CD4-positive, alpha-beta T cell treated with Interferon gamma for 1 hour (primary cell): ENCODE measurements at places on chromosomes 13 and 19.

DNA sequence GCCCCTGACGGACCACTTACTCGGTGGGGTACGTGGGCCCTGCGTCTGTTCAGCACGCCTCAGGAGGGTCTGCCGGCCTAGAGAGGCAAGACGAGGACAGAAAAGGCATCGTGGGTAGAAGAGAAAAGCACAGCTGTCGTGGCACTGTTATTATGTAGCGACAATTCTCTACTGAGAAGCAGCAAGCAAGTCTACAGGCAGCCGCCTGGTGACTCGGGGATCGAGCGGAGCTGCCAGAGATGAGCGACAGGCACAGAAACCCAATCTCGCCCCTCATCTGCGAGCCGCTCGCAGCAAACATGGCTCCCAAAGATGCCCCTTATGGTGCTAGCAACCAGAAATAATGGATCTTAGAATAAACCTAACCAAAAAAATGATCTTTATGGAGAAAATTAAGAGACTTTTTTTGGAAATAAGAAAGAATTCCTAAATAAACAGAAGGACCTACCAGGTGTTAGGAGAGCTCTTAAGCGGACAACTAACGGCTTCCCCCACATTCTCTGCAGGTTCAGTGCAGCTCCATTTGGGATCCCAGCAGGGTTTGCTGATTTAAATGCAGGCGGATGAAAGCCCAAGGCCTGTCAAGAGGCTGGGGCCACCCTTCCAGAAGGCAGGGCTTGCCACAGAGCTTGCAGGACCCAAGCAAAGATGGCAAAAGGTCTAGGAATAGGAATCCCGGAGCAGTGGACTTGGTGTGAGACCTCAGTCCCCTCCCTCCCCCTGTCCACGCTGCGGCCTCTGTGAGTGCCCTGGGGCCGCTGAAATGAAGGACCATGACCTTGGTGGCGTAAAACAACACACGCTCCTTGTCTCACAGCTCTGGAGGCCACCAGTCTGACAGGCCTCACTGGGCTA, 152.6 kb downstream of the KDM4B start:
- DNase-seq, result no peak

DNA sequence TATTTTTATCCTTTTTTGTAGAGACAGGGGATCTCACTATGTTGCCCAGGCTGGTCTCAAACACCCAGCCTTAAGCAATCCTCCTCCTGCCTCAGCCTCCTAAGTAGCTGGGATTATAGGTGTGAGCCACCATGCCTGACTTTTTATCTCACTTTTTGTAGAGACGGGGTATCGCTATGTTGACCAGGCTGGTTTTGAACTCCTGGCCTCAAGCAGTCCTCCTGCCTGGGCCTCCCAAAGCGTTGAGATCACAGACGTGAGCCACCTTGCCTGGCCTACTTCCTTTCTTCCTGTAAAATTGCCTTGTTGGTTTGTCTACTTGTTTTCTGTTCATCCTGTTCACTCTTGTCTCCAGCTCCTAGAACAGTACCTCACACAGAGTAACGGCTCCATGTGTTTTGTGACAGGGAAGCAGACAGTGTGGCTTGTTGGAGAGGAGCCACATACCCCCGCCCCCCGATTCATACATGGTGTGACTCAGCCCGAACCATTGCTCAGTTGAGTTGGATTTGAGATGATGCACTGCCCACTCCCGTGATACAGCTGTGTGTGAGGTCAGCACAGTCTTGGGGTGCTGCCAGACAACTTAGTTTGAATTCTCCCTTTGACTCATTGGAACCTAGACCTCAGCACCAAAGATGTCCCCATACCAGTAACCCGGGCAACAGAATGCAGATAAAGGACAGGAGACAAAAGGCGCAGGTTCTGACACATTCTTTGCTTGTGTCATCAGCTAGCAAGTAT, 34.2 kb downstream of the GPR42 start:
- peak; percentile 4 for DNase-seq

- no peak for DNase-seq
These were observed 610 bp downstream of the ZNF791 start for GRCh38 chr19:12611361-12611699.

DNA sequence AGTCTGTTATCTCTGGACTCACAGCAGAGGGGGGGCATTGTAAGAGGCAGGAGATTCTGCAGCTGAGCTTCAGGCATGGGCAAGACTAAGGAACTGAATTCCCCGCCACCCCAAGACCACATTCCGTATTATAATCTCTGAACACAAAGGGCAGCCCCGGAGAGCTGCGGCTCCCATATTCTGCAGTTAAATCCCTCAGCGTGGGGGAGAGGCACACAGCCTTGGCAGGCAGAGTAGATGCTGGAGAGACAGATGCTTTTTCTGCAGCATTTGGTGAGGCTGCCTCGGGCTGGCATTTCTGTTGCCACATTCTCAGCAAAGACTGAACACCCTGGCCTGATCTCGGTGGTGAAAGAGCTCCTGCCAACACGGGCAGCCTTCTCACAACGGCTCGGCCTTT, 12.9 kb downstream of the CHAF1A start:
- DNase-seq, result no peak

DNA sequence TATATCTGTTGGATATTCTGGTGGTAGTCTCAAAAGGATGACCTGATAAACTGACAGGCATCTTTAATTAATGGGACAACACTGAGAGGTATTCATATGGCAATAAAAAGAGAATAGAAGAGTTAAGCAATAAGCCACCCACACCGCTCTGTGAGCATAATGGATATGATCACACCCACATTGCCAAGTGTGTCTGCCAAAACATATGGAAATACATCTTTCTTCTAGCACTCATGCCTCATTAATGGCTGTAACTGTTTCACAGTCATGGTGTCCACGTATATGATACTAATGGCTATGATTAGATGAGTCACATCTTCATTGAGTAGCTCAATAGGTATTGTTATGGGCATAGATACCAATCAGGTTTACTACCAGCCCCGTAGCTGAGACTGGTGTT, 13.1 kb downstream of the IGFL3 start:
- no peak for DNase-seq

DNA sequence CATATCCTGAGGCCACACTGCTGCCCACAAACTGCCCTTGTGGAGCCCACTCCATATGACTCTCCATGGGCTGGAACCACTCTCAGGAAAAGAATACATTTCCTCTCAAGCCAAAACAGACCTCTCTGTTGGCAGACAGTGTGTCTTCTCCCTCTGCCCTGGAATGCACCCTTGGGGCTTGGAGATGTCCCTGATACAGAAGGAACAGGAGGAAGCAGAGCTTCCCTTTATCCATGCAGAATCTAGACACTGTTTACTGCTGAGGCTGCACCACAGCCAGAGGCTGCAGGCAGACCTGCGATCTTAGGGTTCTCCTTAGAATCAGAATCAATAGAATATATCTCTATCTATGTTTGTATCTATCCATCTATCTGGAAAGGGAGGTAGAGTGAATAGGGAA, 26.8 kb upstream of the CYP4F8 start:
- DNase-seq, result no peak

GRCh38 chr19:35629332-35629633, 447 bp downstream of the RBM42 start:
- no peak for DNase-seq

DNA sequence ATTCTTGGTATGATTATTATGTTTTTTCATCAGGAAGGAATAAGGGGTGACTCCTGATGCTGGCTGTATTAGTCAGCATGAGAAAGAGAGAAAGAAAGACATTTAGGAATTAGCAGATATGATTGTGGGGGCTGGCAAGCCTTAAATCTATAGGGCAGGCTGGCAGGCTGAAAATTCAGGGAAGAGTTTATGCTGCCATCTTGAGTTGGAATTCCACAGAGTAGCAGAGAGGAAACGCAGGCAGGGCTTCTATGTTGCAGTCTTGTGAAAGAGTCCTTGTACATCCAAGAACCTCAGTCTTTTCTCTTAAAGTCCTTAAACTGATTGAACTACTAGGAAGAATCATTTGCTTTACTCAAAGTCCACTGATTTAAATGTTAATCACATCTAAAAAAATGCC, 262.7 kb upstream of the SLC10A2 start:
- no peak for DNase-seq
